ENCODE measurements at places on chromosomes 3 and 15.
A peak's percentile ranks its signal among the peaks of the same experiment; 100 is the strongest.

DNA sequence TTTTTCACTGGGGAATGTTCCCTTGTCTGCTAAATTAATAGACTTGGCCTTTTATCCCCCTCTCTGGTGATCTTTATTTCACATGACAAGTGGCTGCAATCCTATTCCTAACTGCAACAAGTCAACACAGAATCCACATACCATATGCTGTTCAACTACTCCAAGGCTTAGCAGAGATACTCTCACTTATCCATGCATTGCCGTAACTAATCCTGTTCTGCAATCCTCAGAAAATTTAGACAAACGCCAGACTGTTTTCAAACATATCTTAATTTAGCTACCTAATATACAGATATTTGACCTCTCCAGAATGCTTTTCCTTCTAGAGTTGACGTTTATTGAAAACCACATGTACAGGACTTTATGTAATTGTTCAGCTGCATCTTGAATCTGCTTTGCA lies 37.9 kb downstream of the EID1 start:
- no peak for DNase-seq

DNA sequence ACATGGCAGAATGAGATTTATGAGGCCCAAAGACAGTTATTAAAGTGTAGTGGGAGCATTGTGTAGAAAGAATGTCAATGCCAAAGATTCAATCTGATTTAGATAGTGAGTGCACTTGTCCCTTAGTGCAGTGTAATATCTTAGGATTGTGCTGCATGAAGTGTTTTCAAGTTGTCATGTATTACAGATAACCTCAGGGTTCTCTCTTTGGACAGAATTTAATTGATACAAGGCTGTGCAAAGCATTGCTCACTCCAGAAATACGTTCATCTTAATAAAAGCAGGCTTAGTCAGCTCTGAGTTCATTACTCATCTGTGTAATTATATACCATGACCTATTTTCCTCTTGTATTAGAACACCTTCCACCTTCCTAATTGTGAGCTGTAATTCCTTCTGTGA lies 16.0 kb upstream of the GPR171 start:
- no peak for DNase-seq

DNA sequence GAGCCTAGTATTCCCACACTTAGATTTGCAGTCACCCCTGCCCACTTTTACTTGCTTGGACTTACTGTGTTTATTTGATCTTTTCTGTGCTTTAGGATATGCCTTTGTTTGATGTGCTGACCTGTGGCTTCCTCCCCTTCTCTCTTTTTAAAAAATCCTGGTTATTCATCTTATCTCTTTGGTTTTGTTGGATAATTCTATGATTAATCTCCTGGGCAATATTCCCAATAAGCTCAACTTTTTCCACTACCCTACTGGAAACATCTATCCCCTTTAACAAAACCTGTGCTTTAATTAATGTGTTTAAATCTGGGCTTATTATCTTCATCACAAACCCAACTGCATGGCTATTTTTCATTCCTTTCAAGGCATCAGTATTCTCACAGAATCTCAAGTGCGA lies 476.0 kb upstream of the TGFBR2 start:
- no peak for DNase-seq

DNA sequence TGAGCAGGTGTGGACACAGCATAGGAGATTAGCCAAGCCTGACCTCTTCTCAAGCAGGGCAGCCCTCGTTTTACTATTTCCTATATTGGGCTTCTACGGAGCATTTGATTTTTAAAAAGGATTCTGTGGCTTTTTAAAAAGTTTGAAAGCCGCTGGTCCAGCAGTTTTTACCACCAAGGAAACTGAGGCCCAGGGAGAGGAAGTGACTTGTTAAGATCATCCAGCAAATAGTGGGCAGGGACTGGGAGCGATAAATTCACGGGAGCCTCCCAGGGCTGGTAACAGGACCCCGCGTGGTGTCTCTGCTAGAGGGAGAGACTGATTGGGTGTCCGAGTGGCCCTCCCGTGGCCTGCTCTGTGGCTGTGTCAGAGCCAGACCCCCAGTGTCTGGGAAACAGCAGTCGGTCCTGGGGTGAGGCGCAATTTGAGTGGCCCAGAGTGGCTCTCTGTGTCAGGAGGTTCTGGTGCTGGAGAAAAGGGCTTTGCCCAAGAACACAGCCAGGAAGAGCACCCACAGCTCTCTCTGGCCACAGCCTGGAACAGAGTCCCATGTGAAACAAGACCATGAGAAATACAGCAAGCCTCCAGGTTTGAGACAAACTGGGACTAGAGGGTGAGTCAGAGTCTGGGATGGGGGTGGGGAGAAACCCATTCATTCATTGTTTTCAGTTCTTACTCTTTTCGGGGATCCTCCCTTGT lies 4.2 kb downstream of the FURIN start:
- peak; percentile 31 for DNase-seq

- DNase-seq: no peak
These were observed 66.4 kb downstream of the XXYLT1 start for GRCh38 chr3:195204360-195205163.

DNA sequence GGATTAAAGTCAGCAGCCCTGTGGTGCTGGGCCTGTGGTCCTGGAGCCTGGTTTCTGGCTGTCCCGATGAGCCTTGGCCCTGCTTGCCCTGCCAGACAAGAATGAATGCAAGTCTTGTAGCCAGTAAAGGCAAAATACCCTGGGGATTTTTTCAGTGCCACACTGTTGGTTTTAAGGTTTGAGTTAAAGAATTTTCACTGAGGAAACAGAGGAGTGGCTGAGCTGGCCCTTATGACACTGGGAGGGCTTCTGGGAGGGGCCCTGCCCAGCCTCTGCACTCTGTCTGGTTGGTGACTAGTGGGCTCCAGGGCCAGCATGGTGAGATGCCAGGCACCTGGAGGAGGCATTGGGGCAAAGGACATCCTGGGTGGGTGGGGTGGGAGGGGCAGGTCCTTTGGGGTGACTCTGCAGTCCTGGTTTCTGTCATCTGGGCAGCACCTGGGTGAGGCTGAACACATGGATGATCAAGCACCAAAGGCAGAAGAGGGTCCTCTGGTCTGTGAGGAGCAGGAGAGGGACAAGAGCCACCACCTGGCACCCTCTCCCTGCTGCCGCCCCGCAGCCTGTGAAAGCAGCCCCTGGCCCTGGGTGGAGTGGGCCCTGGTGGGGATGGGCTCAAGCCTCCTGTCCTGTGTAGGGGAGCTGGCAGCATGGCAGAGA lies 12.5 kb upstream of the PLA2G4E start:
- no peak for DNase-seq

DNA sequence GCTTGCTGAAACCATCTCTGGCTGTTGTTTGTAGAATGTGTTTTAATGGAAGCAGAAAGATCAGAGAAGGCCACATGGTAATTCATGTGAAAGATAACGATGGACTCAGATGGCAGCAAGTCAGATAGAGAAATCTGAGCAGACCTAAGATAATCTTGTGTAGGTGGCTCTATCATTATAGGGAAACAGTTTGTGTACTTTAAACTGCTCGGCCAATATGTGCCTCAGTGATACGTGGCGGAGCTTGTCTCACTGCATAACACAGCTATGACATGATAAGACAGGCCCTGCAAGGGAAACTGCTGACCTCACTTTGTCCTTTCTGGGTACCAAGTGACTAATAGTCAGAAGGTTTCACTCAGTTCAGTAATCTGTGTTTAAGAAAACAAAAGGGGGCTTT lies 51.0 kb downstream of the MME start:
- DNase-seq: peak; percentile 23

DNA sequence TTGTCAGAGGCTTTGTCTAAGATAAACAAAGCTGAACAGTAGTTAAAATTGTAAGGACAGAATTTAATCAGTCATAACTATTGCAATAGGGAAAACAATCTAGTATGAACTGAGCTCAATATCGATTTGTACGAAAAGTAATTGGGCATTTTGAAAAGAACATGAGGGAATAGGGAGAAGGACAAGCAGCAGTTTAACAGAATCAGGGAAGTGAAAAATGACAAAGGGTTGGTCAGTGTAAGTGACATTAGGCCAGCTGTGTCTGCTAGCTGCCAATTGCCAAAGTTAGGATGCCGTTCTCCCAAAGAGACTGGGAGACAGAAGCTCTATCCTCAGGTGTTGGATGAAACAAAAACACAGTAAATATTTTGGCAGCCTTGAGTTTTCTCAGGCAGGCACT lies 3.3 kb upstream of the DNAJA4 start:
- DNase-seq: no peak

DNA sequence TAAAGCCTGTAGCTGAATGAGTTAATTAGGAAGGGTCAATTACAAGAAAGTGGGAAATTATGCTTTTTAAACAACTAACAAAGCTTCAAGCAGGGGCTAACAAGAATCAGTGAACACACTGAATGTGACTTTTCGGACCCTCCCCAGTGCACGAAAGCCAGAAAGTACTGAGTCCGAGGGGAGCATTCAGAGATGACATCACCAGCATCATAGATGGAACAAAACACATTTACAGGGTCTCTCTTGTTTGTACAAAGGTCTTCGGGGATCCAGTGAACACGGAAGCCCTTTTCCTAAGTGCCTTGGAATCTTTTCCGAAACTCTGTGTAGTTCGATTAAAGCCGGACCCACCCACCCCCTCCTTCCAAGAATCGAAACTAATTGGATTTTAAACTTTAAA lies 829 bp downstream of the DCP1A start:
- DNase-seq: no peak

DNA sequence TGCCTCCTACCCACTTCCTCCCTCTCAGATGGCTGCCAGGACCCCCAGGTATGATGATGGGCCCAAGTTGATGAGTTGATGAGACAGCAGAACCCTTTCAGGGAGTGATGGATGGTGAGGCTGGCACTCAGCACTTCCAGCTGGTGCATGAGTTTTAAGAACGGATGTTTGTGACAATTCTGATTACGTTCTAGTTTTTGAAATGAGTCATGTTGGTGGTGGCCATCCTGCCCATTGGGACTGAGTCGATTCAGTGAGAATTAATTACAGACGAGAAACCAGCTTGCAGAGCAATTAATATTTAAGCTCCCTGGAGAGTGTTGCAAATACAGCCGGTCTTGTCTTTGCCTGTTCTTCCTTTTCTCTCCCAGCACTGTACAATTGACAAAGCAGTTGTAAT lies 56.9 kb upstream of the NR2C2 start:
- no peak for DNase-seq

DNA sequence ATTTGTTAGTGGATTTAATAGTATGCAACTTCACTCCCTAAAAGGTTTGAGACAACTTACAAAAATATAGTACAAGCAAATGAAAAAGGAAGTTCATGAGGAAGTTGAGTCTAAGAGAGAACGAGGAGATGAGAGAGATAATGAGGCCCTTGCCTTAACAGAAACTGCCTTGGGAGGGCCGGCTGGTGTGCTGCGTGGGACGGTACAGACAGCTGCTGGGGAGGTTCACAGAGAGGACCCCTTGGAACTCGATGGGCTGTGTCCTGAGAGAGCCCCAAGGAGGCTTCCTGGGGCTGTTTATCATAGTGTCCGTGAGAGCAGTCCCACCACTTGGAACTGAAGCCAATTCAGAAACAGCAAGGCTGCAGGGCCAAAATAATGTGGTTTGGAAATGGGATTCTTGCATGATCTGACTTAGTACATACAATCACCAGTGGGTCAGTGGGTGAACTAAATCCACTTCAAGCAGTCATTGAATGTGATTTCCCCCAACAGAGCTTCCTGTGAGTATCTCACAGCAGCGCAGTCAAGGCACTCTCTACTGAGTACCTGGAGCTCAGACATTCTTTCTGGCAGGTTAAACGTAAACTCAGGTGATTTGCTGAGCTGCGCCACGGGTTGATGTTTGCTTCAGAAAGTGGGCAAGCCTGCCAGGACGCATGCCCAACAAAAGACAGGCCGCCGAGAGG lies 90.8 kb downstream of the CRTC3 start:
- no peak for DNase-seq

- no peak for DNase-seq
These were observed 41.8 kb upstream of the UBE2E2 start for GRCh38 chr3:23161308-23161707.

DNA sequence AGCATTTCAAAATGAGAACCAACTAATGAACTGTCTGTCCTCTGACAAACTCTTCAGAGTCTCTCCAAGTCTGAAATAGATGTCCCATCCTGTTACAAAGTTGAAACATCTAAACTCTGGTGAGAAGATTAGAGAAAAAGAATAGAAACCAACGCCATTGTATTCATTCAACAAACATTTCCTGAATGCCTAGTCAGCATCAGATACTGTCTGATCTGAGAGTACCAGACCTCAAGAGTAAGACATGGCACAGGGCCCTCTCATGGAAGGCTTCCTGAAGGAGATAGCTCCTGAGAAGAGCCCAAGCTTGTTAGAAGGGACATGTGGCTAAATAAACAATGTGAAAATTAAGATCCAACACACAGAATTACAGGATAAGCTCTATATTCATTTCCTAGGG lies 164.1 kb upstream of the LRRN1 start:
- DNase-seq: no peak

DNA sequence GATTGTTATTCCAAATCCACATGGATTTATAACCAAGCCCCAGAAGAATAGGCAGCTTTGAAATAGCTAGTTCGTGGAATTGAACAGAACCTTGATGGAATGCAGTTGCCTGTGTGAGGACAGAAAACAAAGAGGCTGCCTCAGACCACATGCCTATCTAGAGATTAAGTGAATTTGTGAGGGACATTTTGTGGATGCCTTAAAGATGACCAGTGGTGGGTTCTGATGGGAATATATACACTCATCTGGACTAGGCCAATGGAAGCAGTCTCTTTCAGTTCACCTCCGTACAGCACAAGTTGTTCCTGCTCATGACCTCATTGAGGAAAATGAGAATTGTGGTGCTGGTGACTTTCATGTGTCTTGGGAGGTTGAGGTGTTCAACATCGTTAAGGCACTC lies 63.2 kb upstream of the PYDC2 start:
- no peak for DNase-seq

DNA sequence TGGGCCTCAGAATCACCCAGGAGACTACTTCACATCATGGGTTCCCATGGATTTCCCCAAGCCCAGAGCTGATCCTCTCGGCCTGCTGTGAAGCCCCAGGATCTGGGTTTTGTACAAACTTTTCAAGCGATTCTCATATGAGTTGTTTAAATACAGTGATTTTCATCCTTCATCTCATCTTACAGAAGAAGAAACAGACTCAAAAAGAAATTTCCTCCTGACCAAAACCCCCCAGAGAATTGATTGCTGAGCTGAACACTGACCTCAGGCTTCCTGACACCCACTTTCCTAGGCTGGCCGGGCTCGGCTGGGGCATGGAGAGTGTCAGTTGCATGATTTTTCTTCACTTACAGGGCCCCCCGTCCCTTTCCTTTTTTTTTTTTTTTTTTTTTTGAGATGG lies 60.3 kb downstream of the BDH1 start:
- DNase-seq: no peak

DNA sequence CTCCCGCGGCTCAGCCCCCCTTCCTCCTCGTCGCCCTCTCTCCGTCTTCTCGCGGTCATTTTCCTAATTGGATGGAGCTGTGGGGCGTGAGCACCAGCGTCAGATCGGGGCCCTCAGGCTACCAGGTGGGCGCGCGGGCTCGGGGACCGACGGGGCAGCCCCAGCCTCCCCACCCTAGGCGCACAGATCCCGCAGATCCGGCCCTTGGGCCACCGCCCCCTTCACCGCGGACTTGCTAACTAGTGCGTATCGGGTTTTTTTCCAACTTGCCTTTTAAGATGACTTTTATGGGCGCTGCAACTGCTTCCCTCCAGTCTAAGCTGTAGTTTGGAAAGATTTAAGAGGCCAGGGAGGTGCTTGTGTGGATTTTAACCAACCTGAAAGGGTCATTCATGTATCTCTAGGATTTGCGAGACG lies 1.3 kb downstream of the ZNF710 start:
- DNase-seq: no peak

Measured in AG04449 (cell line).